ENCODE measurements at places on chromosomes 6 and 20. TPM values are rescaled to one million over a fixed set of nuclear protein-coding genes. Genes with fewer than 3 reads are reported as not detected.

Gene TNF
- not detected for total RNA-seq

Gene TMEM170B
- 5.6 TPM for total RNA-seq

Gene EPPIN
- not detected for total RNA-seq

Gene HLA-B
- total RNA-seq: 180 TPM

Gene RBPJL
- total RNA-seq: not detected

Gene HDGFL1
- not detected for total RNA-seq

Gene TMEM239
- total RNA-seq: not detected

Gene FHL5
- not detected for total RNA-seq

Gene CST7
- total RNA-seq: not detected

Gene SSTR4
- total RNA-seq: not detected

Gene SLC22A23
- total RNA-seq: 16.4 TPM

Gene MYL9
- total RNA-seq: 2.0 TPM

Gene CAP2
- total RNA-seq: 15.8 TPM

Gene ARFGEF3
- 8.2 TPM for total RNA-seq

Gene SLC26A8
- total RNA-seq: under 0.01 TPM

Gene THBD
- total RNA-seq: 139 TPM

Gene PRRT1
- total RNA-seq: not detected

Gene ATP9A
- total RNA-seq: 31.1 TPM

Gene C4A
- total RNA-seq: 1.3 TPM

Gene CASS4
- total RNA-seq: 0.07 TPM

Gene ZNF311
- total RNA-seq: 0.59 TPM

Gene SDHAF4
- total RNA-seq: 5.6 TPM

Data from pulmonary artery endothelial cell (primary cell).